ENCODE measurements at places on chromosomes 2 and 18.

- no peak for DNase-seq
Measured at GRCh38 chr2:237364655-237365054, 49.3 kb downstream of the COL6A3 start.

DNA sequence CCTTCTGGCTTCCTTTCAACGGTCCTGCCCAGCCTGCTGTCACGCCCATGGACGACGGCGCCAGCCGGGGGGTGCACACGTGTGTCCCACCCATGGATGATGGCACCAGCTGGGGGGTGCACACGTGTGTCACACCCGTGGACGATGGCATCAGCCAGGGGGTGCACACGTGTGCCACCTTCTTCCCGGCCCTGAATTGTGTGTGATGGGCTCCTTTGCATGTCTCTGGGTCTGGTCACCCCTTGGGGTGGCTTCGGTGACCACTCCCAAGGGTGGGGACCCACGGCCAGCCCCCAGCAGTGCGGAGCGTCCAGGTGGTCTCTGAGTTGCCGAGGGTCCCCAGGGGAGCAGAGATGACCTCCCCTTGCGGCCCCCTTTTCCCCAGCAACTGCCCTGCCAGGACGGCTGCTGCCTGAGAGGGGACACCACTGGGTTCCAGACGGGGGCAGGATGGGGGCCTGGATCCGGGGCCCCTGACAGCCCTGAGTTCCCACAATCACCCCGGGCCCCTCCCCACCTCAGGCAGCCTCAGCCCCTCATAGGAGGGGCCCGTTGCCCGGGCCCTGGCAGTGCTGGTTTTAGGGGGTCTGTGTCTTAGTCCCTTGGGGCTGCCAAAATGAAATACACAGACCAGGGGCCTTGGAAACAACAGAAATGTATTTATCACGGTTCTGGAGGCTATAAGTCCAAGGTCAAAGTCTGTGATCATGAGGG, 9.4 kb downstream of the NEU4 start:
- no peak for DNase-seq

GRCh38 chr2:70047451-70047850, 39.8 kb upstream of the PCBP1 start:
- DNase-seq = no peak

GRCh38 chr2:96574364-96574763, 37.8 kb downstream of the ARID5A start:
- DNase-seq = no peak

DNA sequence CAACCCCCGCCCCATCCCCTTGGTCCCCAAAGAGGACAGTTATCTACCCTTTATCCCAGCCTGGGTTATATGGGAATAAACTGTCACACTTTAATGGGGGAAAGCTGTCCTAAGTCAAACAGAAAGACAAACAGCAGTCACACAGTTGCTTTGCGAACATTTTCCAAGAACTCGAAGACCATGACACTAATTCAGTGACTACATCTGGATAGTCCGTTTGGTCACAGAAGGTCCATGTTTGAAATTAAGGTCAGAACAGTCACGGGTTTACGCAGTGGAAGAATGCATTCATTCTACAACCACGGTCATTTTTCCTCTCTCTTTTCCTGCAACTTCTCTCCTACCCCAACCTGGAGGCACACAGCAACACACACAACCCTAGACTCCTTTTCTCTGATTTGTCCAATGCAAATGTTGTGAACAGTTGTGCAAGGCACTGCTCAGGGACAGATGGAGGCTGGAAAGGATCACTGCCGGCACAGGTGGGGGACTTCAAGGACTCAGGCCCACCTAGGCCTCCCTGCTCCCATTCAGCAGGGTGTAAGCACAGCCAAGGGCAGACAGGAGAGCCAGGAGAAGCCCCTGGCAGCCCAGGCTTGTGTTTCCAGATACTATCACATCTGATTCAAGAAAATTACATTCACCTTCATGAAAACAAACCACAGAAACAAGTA, 39.9 kb downstream of the ZNF516 start:
- no peak for DNase-seq

GRCh38 chr18:7317804-7318231, 86.9 kb downstream of the LRRC30 start:
- DNase-seq = no peak

GRCh38 chr2:206260188-206261012, 14.1 kb upstream of the ZDBF2 start:
- DNase-seq = no peak

GRCh38 chr2:100747551-100747950, 72.4 kb upstream of the NPAS2 start:
- DNase-seq = no peak
